Endothelial cell of umbilical vein (primary cell): ENCODE measurements at places on chromosomes 5 and 9.

DNA sequence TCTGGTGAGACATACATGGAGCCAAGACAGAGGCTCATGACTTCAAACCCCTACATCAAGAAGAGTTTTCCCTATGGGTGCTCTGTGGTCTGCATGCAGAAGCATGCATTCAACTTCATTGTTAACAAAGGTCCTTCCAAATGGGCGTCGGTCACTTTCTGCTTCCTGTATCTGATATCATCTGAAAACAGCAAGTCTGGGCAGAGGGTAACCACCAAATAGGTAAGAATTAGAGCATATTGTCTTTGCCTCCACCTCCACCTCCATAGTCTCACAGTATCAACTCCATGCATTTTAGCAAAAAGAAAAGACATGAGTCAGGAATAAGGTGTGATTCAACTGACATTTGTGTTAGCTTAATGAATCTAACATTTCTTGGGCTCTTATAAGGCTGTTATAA is 462.9 kb downstream of the DMRT2 start:
- DNase-seq, result no peak

DNA sequence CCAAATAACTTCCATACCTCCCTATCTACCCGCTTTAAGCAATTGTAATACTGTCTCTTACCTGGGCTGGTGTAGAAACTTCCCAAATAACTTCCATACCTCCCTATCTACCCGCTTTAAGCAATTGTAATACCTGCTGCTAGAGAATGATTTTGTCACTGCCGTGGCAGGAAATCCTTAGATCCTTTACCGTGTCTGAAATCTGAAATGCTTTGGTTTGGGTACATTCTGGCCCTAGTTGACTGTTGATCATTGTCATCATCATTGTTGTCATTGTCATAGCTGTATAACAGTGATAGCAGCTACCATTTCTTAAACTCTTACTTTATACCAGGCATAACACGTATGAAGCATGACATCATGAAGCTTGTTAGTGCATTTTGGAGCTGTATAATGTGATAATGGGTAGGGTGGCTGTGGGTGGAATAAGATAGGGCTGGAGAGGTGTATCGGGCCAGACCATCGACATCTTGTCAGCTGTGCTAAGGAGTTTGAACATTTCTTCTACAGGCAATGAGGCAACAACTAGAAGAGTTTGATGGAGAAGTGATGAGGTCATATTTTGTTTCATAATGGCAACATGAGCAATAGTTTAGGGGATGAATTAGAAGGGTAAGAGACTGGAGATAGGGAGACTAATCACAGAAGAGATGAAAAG is 15.7 kb downstream of the PIP5K1B start:
- DNase-seq, result no peak

DNA sequence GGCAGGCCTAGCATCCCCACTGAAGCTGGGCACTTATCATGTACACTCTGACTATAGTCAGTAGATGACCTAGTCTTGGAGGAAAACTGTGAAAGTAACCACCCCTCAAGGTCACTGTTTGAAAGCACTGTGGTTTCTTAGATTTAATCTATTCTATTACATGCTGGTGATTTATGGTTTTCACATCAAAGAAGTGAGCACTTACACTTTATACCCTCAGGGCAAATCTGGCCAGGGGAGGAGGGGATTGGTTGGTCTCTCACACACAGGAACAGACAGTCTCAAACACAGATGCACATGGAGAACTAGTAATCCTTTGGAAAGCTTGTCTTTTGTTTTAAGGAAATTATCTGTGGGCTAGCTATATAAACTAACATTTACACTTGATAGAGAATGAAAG is 17.9 kb upstream of the SPIN1 start:
- DNase-seq, result no peak

DNA sequence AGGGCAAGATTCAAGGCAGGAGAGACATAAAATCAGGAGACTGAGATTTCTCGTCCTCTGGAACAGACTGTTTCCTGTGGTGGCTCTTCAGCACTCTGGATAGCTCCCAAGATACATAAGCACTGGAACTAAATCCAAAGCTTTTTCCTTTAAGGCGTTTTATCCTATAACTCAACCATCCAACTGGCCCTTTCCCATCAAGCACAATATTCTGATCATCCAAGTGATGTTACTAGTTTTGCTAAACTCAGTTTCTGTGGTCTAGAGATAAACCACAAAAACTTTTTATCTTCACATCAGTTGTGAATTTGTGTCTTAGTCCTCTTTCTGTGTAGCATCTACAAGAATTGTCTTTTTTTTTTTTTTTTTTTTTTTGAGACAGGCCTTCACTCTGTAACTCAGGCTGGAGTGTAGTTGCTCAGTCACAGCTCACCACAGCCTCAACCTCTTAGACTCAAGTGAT is 299.4 kb downstream of the COX7C start:
- DNase-seq, result peak; percentile 26

GRCh38 chr9:127953768-127954505 is 16.3 kb upstream of the DPM2 start:
- DNase-seq, result no peak

DNA sequence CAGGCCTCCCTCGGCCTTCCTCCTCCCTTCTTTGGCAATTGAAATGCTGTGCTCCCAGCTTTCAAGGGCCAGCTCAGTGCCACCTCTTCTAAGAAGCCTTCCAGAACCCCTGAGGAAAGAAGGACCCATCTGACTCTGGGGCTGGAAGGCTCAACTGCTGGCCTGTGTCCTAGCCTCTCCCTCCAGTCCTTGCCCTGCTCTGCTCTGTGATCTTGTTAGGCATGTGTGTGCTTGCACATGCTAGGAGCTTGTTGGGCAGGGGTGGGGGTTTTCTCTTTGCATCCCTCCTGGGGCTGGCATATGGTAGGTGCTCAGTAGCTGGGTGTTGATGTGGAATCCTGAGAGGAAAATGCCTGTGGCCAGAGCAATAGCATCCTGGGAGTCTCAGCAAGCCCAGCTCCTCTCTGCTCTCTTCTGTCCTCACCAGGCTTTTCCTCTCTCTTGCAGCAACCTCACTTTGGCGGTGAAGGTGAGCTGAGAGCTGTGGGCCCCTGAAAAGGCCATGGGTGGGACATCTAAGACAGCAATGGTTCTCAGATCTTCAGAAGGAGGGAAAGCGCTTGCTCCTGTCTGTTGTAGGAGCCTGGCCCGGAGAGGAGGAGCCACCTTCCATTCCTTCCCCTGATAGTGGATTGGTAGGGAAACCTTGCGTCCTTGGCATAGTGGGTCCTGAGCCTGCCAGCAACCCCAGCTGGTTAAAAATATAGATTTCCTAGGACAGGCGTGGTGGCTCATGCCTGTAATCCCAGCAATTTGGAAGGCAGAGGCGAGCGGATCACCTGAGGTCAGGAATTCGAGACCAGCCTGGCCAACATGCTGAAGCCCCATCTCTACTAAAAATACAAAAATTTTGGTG is 9.9 kb downstream of the DOLK start:
- no peak for DNase-seq

- no peak for DNase-seq
Observed at GRCh38 chr5:94425396-94425795, 193.0 kb downstream of the KIAA0825 start.

DNA sequence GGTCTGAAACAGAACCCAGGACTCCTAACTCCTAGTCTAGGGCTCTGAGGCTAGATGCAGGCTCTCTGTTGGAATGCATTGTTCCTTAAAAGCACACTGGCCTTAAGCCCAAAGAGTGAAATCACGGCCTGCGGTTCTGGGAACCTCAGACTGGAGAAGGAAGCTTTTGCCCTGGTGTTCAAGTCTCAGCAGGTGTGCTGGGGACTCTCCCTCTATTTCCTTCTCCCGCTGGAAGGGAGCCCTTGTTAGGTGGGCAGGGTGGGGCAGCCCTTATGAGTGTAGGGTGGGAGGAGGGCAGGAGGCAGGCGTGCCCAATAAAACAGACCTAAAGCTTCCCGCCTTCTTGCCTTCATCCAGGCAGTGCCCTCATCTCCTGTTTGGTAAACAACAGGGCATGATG is 1.8 kb upstream of the PPARGC1B start:
- no peak for DNase-seq

- DNase-seq, result no peak
Observed at GRCh38 chr5:17184588-17184987, 32.8 kb upstream of the BASP1 start.

GRCh38 chr5:134132372-134133187 is 18.1 kb downstream of the TCF7 start:
- DNase-seq, result no peak

GRCh38 chr9:121538221-121538620 is 38.6 kb upstream of the GGTA1 start:
- no peak for DNase-seq

GRCh38 chr9:112121633-112122032 is 53.5 kb downstream of the SUSD1 start:
- DNase-seq, result no peak

GRCh38 chr5:180143656-180144364 is 65.2 kb downstream of the RASGEF1C start:
- no peak for DNase-seq

- peak; percentile 28 for DNase-seq
Observed at GRCh38 chr9:128022886-128023285, 42.1 kb upstream of the EEIG1 start.

GRCh38 chr9:111272581-111272980 is 57.4 kb downstream of the OR2K2 start:
- DNase-seq, result no peak

GRCh38 chr5:140927228-140927573 is 1.1 kb downstream of the PCDHAC1 start:
- no peak for DNase-seq

DNA sequence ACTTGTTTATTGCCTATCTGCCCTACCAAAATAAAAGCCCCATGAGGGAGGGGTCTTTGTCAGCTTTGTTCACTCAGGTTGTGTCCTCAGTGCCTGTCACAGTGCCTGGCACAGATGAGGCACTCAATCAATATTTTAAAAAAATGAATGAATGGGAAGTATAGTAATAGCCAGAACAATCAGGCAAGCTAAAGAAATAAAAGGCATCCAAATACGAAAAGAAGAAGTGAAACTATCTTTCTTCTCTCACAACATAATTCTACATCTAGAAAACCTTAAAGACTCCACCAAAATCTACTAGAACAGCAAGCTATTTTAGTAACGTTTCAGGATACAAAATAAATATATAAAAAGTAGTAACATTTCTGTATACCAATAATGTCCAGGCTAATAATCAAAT is 37.8 kb upstream of the C5orf63 start:
- no peak for DNase-seq

GRCh38 chr5:110269478-110270142 is 456.9 kb downstream of the TMEM232 start:
- no peak for DNase-seq

DNA sequence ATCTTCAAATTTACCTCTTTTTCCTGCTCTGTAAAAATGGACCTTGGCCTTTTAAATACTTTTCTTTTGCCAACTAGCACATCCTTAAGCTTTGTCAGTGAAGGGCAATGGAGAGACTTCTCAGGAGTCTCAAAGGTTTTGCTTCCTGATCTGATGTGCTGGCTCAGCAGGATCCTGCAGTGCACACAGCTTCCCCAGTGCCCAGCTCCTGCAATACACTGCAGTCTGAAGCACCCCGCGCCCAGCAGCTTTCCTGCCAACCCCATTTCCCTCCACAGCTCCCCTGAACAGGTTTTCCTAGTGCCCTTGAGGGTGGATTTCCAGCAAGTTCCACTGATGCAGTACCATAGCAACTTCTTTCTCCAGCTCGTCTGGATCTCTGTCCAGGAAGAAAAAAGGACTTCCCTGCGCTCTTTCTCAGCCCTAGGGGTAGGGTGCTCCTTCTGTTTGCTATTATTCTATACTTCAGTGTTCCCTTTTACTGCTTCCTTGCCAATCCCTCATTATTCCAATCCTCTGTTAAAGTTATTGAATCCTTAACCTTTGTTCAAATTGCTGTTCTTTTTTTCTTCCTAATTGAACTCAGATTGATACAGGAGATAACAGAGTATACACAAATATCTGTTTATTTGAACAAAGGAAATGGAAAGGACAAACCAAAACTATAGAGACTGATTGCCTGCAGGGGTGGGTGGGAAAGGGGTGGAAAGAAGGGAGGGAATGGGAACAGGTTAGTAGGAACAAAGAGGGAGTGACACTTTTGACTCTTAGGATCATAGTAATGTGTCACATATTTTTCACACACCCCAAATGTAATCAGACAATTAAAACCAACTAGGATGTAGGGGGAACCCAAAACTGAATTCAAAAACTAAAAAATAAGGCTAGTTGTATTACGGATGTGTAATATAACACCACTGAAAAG is 8.5 kb downstream of the SNAPC3 start:
- DNase-seq, result no peak

- no peak for DNase-seq
Observed at GRCh38 chr5:44707721-44708120, 101.0 kb upstream of the MRPS30 start.

- peak; percentile 76 for DNase-seq
Observed at GRCh38 chr5:149632311-149633251, 51.3 kb downstream of the ARHGEF37 start.

GRCh38 chr5:107915176-107915812 is 244.6 kb upstream of the EFNA5 start:
- no peak for DNase-seq

DNA sequence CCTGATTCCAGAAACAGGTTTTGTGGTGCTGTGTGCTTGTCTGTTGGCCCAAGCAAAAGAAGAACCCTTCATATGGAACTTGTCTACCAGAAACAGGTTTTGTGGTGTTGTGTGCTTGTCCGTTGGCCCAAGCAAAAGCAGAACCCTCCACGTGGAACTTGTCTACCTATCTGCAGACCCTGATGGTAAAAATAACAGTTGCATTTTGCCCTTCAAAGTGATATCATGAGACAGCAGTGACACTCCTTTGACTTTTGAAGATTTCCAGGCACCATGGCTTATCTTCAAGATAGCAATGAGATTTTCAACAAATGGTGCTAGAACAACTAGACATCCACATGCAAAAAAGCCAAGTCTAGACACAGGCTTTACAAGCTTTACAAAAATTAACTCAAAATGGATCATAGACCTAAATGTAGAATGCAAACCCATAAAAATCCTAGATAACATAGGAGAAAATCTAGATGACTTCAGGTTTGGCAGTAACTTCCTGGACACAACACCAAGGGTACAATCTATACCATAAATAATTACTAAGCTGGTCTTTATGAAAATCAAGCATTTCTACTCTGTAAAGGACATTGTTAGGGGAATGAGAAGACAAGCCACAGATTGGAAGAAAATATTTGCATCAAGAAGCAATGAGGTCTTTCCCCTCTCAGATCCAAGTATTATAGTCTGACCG is 16.8 kb downstream of the MACROH2A1 start:
- DNase-seq, result no peak

GRCh38 chr9:78559449-78559885 is 262.5 kb downstream of the PSAT1 start:
- no peak for DNase-seq

- DNase-seq, result peak; percentile 78
Observed at GRCh38 chr5:132180134-132180745, 47.4 kb downstream of the P4HA2 start.

GRCh38 chr9:114216976-114217375 is 61.6 kb downstream of the COL27A1 start:
- DNase-seq, result no peak

DNA sequence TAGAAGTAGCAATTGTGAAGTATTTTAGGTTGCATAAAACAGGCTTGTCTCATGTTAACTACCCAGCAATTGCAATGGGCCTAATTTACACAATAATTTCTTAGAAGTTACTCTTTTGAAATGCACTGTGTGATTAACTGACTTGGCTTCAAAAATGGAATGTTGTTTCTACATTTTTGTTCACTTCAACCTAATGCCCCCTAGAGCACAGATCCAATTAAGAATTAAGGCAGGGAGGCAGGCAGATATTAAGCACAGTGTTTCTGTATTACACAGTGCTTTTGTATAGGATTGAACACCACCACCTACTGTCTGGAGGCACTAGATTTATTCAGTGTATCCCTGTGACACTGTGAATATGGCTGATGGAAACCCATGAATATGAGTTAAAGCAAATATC is 302.1 kb downstream of the FBXL17 start:
- no peak for DNase-seq

GRCh38 chr9:91896513-91897121 is 53.4 kb downstream of the ROR2 start:
- DNase-seq, result no peak
